Psoas muscle (tissue), 8 donors: ENCODE measurements at places on chromosomes 2 and 18.
A peak's percentile ranks its signal among the peaks of the same experiment; 100 is the strongest.

GRCh38 chr2:102420290-102420689, 2.7 kb upstream of the IL18RAP start:
- no peak for DNase-seq

DNA sequence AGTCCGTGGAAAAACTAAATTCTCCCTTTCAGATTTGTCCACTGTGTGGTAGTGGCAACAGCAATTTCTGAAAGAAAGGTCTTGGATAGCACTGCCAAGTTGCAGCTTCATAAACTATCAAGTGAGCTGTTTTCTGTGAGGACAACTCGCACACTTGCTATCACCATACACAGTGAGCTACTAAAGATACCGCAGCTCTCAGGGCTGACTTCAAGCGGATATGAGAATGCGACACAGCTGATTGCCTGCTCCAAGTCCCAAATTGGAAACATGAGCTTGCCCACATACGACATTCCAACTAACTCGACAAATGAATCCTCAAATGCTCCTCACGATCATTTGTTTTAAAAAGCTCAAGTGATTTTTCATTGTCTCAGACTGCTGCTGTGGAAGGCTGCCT, 46.2 kb downstream of the E2F6 start:
- DNase-seq = no peak

DNA sequence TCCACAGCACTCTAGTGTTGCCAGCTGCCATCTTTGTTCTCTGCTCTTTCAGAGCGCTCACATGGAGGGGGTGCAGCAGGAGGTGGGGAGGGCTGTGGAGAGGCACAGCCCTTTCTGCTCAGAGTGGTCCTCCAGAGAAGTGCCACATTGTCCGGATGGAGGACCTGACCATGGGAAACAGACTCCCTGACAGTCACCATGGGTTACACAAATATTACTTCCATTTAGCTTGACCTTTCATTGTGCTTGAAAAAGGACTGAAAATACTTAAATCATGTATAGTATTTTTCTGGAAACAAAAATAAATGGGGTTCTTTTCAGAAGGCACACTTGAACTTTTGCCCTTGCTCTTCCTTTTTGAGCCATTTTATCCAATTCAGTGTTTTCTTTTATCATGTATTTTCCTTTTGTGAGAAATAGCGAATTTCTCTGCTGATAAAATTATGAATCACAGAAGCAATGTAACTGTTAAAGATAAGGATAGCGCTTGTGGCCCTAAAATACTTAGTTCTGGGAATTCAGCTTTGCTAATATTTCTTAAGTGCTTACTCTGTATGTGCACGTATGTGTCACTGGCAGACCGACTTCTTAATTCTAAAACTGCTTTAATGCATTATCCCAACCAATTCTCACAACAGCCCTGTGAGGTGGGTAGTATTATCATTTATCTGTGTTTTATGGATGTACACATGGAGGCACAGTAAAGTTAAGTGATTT, 34.2 kb downstream of the SPATS2L start:
- DNase-seq = no peak

DNA sequence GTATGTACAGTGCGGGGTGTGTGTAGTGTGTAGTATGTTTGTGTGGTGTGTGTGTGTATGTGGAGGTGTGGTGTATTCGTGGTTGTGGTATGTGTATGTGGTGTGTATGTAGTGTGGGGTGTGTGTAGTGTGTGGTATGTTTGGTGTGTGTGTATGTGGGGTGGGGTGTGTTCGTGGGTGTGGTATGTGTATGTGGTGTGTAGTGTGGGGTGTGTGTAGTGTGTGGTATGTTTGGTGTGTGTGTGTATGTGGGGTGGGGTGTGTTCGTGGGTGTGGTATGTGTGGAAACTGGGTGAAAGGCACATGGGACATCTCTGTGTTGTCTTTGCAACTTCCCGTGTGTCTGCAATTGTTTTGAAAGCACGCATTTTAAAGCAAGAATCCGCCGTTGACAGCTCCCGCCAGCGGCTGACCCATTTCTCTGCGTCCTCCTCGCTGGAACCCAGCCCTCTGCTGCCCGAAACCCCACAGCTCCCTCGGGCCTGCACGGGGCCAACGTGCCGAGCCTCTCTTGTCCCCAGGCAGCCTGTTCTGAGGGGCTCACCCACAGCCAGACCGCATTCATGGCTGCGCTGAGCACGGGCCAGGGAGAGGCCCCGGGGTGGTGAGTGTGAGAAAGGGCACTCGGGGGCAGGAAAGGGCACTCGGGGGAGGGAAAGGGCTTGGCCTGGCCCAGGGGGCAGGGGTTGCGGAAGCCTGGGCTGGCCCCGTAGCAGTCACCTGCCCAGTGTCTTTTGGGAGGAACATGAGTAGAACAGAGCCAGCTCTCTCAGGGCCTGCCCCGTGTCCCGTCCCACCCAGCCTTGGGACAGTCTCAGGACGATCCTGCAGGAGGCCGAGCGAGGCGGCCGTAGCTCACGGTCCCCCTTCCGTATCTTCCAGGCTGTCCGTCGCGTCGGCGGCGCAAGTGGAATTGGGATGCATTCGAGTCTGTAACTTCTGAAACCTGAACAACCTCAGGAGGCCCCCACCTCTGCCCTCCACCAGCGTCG, 61.4 kb downstream of the TWIST2 start:
- DNase-seq = peak; percentile 57

DNA sequence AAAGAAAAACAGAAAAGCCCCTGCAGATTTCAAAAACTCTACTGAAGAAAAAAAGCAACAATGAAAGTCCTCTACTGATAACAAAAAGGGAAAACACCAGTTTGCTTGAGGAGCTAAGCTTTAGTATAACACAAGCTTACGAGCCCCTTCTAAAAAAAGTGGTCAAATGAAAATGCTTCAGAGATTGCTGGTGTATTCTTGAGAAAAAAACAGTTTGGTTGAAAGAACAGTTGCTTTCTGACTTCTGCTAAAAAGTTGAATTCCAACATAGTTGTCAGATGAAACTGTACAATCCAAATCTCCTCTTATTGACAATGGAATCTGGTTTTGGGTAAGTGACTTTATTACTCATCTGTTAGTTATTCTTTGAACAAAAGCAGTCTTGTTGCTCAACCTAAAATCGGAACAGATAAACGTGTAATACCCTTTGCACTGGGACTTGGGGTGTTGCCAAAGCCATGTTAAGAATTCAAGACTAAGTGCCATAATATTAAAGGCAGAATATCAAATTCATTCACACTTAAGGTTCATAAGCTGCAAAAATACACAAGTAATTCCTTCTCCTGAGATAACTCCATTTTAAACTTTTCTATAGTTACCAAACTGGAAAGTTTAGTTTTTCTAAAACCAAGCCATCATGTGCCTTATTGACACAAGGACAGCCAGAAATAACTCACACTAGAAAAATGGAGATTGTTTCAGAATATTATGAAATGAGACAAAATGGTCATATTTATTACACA, 45.3 kb upstream of the SPAG16 start:
- DNase-seq = no peak

DNA sequence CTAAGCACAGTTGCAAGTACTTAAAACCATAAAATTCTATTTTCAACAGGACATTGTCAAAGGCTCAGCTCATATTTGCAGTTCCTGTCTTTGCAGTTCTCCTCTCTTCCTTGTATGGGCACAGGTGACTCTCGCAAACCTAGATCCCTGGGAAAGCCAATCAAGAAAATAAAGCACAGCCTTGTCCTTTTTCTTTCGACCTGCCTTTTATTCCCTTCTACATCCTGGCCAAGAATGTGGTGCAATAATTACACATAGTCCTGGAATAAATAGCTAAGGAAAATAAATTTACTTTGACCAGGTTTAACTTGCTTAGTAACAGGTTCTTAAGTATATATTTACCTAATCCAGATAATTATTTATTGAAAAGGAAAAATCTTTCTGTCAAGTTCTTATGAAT, 20.2 kb downstream of the ATG16L1 start:
- DNase-seq = no peak

GRCh38 chr2:176566496-176566895, 297.3 kb downstream of the MTX2 start:
- no peak for DNase-seq

- DNase-seq = no peak
Measured at GRCh38 chr2:177692783-177693269, 300.3 kb downstream of the AGPS start.

DNA sequence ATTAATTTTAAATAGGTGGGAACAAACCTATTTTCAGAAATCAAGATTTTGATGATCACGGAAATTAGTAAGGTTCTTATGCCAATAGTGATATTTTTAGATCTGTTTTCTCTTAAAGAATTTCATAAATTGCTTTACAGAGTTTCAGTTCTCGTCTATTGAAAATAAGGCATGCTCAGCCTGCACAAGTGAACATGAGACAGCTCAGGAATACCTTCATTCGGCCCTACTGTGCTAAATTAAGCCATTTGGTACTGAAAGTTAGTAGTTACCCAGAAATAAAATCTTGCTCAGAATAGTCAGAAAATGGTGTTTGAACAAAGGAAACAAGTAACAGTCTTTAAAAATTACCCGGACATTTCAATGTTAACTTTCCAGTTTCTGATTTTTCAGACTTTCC, 60.4 kb downstream of the DLGAP1 start:
- no peak for DNase-seq

DNA sequence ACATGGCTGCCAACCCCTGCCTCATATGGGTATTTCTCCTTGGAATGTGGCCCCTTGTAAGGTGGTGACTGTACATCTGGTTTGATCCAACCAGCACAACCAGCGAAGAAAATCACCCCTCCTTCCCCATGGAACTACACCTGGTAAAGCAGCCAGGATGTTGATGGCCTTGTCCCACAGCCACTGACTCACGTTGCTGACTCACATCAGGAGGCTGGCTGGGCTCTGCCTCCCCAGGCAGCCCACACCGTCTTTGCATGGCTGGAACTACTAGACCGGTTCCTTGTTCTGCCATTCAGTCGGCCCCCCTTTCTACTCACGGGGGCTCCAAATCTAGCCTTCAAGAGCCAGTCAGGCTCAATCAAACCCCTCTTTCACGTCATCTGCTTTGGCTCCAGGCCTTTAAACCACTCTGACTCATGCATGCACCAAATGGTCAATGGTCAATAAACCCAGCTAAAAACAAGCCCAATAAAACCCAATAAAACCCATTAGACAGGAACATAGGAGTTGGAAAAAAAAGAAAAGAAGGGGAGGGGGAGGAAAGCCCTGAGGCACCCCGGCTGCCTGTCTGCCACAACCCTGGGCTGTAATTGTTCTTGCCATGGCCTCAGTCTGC, 114.8 kb downstream of the PLB1 start:
- peak; percentile 64 for DNase-seq

DNA sequence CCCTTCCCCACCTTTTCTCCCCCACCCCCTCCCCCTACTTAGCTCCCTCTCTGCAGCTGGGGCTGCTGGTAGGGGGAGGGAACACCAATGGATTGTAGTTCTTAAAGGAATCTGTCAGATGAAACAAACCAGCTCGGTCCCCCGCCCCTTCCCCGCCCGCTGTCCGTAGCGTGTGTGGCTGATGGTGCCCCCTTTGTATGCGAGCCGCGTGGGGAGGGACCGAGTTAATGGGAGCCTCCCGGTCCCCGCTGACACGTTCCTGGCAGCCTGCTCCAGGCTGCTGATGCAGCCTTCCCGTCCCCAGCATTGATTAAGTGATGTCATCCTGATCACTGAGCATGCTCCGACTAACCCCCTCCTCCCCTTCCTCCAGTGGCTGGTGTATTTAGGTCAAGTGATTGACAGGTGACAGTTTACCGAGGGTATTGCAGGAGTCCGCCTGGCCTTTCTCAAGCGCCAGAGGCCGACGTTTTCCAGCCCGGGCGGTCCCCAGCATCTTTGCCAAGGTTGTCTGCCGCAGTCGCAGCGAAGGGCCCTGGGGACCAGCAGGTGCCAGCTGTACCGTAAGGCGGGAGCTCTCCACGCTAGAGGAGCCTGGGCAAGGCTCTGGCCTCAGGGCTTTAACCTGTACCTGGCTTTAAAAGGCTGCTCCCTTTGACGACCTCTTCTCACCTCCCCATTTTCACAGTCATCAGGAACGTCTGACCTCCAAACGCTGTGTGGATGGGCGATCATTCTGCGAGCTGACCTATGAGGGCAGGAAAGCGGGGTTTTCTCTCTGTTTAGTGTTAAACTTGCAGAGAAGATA, 1.8 kb downstream of the KIF5C start:
- DNase-seq = no peak

DNA sequence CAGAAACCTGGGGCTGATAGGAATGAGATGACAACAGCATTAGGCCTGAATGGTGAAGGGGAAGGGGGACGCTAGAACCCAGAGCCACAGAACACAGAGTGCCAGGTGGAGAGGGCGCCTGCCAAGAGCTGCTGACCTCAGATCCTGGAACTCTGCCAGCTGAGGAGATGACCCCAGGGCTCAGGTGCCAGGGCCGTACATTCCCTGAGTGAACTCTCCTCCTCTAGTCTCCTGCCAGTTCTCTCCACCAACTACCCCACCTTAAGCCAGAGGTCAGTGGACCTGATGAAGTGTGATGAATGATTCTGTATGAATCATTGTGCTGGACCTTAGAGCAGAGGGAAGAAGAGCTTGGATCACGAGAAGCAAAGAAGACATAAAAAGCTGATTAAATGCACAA, 1582.2 kb upstream of the ACVR2A start:
- no peak for DNase-seq

GRCh38 chr2:212592695-212593094, 54.1 kb upstream of the ERBB4 start:
- DNase-seq = no peak

- DNase-seq = no peak
Measured at GRCh38 chr2:217727801-217728200, 275.0 kb downstream of the TNS1 start.

DNA sequence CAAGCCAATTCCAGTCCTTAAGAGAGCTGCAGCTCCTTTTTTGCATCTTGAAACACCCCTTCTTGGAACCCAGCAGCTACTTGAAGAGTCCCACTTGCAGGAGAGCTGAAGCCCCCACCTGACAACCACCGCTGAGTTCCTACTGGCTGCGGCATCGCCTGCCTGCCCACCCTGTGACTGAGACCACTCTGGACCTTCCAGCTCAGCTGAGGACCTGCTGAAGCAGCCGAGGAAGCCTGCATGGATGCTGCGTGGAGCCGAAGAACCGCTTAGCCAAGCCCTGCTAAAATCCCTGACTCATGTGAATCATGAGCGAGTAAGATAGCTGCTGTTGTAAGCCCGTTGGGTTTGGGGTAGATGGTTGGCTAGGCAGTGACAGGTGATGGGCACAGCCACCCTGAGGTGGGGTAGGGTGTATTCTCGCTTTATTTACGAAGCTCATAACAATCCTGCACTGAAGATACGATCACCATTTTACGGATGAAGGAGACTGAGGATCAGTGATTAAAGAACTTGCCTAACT, 78.4 kb downstream of the INHBB start:
- no peak for DNase-seq

DNA sequence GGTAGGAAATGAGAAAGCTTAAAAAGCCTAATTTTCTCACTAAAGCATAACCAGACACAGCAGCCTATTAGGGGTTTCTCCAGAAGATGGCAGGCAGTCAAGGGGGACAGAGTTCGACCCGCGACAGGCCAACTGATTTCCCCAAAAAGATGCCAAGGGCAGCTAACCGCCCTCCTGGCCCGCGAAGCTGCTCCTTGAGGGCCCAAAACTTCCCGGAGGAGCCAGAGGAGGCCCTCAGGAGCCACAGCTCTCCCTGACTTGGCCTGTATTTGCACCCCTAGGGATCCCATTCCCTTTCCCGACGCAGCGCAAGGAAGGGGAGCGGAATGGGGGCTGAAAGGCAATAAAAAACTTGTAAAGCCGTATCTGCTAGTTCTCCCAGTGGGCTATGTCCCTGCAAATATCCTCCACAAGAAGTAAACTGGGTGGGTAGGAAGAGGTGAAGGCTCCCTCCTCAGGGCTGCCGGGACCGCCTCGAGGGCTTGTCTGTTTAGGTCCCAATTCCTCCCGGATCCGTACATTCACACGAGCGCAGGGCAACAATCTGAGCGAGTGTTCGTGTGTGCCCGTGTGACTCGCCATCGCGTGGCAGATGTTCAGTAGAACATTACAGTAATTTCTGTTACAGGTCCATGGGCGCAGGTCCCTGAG, 756 bp upstream of the NAGK start:
- DNase-seq = no peak
